ENCODE measurements at places on chromosomes 12 and 14.

DNA sequence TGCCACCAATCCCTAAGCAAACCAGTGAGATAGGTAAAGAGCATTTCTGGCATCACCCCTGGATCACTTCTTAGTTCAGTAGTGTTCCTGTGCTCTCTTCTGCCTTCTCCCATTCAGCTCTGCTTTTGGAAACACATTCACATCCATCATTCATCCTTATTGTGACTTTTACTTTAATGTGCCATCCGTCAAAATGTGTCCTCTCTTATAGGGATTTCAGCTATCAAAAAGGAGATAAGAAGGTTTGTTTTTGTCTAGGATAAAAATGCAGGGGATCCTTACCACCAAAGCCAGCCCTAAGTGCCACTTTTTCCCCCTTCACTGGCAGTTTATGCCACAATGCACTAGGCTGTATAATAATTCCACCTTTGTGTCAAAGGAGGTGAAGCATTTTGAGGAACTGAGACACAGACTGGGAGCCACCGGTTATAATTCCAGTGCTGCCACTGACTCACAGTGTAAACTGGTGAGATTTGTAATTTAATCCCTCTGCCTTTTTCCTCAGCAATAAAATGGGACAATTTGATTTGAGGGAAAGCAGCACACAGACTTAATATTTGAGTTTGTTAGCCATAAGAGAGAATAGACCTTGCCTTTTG, 158.6 kb downstream of the PAX9 start:
- DNase-seq = no peak

- peak; percentile 63 for DNase-seq
Observed at GRCh38 chr14:68873376-68873775, 80.5 kb upstream of the ZFP36L1 start.

DNA sequence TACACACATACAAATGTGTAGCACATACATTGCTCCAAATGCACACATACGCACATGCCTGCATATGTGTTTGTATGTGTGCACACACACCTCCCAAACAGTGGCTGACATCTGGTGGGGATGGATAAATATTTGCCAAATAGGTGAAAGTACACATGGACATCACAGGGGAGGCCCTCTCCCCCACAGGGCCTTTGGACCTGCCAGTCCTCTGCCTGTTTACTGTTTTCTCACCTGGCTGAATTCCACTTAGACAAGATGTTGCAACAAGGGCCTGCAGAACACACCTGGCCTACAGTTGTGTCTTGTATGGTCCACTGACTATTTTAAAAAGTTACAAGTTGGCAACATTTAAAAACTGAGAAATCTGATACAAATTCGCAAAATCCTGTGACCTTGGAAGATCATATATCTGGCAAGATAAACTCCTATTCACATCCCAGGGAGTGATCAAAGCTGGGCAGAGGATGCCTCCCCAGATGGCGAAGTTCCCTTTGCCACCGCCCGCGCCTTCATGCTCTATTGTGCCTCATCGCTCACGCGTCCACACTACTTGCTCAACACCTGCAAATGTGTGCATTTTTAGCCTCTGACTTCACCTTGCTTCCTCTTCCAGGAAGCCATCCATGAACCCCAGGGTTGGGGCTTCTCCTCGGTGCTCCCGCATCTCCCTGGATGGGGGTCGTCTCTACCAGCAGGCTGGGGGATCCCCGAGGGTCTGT, 118.4 kb upstream of the FZD10 start:
- no peak for DNase-seq

DNA sequence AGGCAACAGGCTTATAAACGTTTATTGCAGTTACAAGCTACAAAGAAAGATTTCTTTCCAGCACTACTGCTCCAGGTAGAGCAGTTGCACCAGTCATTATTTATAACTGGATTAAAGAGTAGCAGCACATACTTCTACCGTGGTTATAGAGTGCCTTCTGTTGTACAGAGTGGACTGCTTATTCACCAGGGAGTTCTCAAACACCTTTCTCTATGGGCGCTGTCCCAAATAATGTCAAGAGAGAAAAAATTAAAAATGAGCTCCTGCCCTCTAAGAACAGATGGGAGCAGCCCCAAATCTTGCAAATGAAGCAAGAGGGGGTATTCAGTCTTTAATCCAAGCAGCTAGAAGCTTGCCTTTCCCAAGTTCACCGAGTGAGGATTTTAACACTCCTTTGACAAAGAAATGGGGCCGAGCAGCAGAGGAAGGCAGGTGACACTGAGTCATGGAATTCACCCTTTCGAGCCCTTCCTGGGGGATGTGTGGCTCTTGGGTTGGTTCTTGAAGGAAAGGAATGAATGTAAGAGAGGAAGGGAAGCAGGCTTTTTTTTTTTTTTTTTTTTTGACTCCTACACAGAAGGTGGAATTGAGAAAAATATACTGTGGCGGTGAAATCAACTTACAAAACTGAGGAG, 181.2 kb downstream of the PRKCH start:
- DNase-seq = no peak

DNA sequence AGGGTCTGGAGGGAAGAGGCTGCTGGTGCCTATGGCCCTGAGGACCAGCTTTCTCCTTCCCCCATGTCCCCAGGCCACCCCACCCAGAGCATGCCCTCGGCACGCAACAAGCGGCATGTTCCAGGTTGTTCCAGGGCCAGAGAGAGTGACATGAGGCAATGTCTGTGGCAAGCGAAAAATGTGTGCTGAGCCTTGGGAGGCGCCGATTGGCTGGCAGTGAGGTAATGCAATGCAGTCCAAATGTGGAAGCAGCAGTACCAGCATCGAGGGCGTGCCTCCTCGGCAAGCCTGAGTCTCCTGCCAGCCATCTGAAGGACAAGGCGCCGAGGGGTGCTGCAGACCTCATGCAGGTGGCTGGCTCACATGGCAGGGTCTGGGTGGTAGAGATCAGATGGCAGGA, 423.8 kb downstream of the NRXN3 start:
- no peak for DNase-seq

DNA sequence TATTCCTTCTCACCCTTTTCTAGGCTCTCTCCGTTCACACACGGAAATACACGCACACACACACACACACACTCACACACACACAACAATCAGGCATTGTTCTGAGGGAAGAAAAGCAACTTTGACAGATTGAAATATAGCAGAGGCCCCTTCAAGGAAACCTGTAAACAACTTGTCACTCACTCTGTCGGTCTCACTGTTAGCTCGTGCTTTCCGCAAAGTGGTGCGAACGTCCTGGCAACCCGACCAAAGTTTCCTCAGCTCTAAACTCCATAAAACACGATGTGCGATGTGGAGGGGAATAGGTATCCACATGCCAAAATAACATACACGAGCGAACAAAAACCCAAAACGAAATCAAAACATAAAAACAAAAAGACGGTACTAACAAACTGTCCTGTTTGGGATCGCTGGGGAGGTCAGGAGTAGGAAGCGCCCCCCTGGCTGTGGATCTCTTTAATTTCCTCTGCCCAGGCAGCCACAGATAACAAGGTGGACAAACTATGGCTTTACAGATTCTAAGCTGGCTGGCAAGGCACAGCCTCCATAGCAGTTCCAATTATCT, 822 bp upstream of the SOX5 start:
- DNase-seq = peak; percentile 76

- peak; percentile 25 for DNase-seq
Observed at GRCh38 chr12:41264281-41264680, 76.2 kb downstream of the PDZRN4 start.

- peak; percentile 16 for DNase-seq
Observed at GRCh38 chr12:1204581-1205121, 213.6 kb downstream of the ERC1 start.

GRCh38 chr14:55416866-55417265, 5.2 kb upstream of the ATG14 start:
- DNase-seq = peak; percentile 5

- peak; percentile 7 for DNase-seq
Observed at GRCh38 chr14:63614679-63615363, 26.9 kb downstream of the WDR89 start.

GRCh38 chr12:111024205-111024801, 103.9 kb upstream of the MYL2 start:
- peak; percentile 78 for DNase-seq

DNA sequence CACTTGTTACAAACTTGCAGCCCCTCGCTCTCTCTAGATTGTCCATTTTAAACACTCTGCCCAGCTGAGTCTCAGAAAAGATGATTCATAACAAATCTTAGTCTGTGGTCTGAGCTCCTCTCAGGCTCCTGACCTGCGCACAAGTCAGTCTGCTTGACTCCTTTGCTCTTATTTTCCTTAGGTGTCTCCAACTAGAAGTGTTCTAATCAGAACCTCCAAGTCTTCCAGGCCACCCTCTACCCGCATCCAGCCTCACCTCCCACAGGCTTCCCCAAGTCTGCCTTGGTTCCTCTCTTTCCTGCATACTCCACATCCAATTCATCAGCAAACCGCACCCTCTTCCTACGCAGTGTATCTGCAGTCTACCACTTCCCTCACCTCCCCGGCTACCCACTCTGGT, 42.4 kb upstream of the BDKRB2 start:
- no peak for DNase-seq

GRCh38 chr12:45490232-45490881, 239.1 kb upstream of the ARID2 start:
- no peak for DNase-seq

GRCh38 chr14:24430682-24431568, 1.2 kb downstream of the KHNYN start:
- DNase-seq = peak; percentile 50

DNA sequence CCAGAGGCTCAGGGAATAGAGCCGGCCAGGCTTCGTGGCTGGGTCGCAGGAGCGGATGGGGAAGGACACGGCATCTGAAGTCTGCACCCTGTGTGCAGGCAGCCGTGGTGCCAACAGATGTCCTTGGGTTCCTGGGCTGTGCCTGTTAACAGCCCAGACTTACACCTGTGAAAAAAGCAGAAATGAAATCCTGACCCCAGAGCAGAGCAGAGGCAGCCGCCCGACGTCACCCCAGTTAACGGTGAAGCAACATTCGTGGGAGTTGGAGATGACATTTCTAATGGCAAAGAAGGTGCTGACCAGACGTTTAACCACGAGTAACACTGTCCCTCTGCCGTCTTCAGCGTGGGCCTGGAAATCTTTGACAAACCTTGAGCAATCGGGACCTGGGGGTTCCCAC, 200.3 kb upstream of the DIO3 start:
- DNase-seq = no peak

- no peak for DNase-seq
Observed at GRCh38 chr12:122148657-122149056, 25.4 kb downstream of the IL31 start.

DNA sequence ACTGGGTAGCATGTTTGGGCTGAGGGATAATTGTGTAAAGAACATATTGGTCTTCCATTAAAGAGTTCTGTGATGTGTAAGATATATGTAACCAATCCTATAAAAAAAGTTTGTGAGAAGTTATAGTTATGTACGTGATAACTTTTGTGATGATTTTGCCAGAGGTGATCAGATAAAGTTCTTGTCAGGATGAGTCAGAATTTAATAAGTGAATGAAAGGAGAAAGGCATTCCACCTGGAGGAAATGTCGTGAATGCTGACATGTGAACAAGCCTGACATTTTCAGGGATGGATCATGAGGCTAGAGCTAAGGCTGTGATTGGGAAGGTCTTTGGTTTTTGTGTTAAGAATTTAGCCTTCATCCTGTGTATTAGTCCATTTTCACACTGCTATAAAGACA, 241.5 kb downstream of the SNAPC1 start:
- no peak for DNase-seq

DNA sequence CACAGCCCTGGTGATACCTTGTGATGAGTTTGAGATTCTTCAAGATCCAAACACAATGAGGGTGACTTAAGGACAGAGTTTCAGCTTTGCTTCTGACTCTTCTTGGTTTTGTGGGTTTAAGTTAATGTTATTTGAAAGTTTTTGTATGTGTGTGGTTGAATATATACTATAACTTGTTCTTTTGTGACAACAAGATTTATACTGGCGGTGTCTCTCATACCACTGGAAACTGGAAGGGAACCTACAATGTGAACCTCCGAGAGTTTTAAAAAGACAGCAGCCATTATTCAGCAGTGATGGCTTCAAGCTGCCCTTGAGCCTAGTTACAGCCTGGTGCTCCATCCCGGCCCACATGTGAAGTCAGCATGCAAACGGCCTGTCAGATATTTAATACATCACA, 87.9 kb upstream of the IGF1 start:
- DNase-seq = no peak

- no peak for DNase-seq
Observed at GRCh38 chr14:71250347-71250746, 343.1 kb downstream of the PCNX1 start.

- no peak for DNase-seq
Observed at GRCh38 chr14:104806625-104807465, 5.9 kb downstream of the ZBTB42 start.
